ENCODE measurements at places on chromosomes 5 and 9. TPM values are rescaled to one million over a fixed set of nuclear protein-coding genes. Genes with fewer than 3 reads are reported as not detected.

GRCh38 chr9:130794923-130795495 lies 40.0 kb upstream of the ABL1 start:
- DNase-seq: no peak

DNA sequence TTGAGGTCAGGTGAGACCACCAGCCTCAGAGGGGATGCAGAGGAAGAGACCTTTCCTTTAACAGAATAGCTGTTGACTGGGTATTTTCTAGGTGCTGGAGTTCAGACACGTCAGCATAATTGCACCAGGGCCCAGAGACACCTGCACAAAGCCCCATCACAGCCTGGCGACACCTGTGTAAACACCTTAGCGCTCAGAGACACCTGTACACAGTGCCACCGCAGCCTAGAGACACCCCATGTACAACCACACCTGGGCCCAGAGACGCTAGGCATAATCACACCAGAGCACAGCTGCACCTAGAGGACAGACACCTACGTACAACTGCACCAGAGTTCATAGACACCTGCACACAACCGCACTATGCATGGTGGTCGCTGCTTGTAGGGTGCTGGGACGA lies 1.0 kb downstream of the TRIP13 start:
- no peak for DNase-seq

Gene PCDHB11
- total RNA-seq: 0.20 TPM

- peak; percentile 57 for DNase-seq
Observed at GRCh38 chr9:18368206-18368605, 105.7 kb upstream of the ADAMTSL1 start.

Gene CTSV
- total RNA-seq: 9.1 TPM

Gene TMEM174
- not detected for total RNA-seq

Gene RAB3C
- not detected for total RNA-seq

- peak; percentile 91 for DNase-seq
Observed at GRCh38 chr9:95508968-95509850, 7.6 kb downstream of the PTCH1 start.

DNA sequence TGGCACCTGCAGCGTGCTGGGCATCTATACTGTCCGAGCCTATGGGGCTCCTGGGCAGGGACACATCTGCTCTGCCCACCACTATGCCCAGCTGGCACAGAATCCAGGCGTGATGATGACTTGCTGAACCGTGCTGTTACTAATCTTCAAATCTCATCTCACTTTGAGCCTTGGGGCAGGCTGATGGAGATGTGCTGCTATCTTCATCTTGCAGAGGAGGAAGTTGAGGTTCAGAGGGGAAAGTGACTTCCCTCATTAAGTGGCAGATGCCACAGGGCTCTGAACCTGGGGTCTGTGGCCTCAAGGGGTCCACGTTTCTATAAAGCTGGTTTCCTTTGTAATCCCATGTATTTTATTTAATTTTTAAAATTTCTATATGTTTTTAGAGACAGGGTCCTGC lies 4.7 kb downstream of the SLC2A6 start:
- no peak for DNase-seq

Gene ZDHHC11B
- total RNA-seq: not detected

Gene CDH12
- total RNA-seq: 6.2 TPM

- DNase-seq: peak; percentile 59
Observed at GRCh38 chr5:135393691-135394090, 5.3 kb downstream of the MACROH2A1 start.

- no peak for DNase-seq
Observed at GRCh38 chr5:61651195-61651594, 319.1 kb downstream of the ZSWIM6 start.

- peak; percentile 29 for DNase-seq
Observed at GRCh38 chr5:142059304-142059940, 46.6 kb upstream of the GNPDA1 start.

Gene OLFM1
- total RNA-seq: 0.29 TPM

Gene GHR
- under 0.01 TPM for total RNA-seq

Gene C5orf34
- total RNA-seq: 14.5 TPM

GRCh38 chr5:59548807-59549357 lies 344.6 kb downstream of the PDE4D start:
- no peak for DNase-seq

Gene GAS1
- total RNA-seq: 0.60 TPM

Gene PDE6A
- 0.12 TPM for total RNA-seq

DNA sequence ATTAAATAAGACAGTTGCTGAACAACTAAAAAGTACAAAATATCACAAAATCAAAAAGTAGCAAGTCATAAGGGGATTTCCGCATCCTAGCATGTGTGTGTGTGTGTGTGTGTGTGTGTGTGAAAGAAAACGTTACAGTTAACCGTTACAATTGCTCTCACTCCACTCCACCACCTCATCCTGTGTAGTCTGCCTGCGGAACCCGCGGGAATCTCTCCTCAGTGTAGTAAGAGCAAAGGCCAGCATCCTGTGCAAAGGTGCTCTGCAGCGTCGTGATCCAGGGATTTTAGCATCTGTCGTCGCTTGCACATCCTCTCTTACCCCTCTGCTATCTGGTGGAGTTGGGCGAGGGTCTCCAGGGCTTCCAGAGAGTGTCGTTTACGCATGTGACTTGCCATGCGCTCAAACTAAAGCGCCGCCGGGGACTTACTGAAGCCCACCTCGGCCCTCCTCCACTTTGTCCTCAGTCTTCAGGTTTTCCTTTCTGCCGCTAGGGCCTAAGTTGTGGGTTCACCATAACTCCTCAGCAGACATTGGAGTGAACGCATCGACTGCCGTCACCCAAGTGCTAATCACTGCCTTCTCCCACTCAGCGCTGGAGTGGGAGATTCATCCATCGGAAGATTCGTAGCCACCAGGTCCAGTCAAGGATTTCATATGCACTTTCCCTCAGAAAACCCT lies 3.9 kb downstream of the CDKN2B start:
- DNase-seq: no peak
